ENCODE measurements at places on chromosomes 12 and 14.

DNA sequence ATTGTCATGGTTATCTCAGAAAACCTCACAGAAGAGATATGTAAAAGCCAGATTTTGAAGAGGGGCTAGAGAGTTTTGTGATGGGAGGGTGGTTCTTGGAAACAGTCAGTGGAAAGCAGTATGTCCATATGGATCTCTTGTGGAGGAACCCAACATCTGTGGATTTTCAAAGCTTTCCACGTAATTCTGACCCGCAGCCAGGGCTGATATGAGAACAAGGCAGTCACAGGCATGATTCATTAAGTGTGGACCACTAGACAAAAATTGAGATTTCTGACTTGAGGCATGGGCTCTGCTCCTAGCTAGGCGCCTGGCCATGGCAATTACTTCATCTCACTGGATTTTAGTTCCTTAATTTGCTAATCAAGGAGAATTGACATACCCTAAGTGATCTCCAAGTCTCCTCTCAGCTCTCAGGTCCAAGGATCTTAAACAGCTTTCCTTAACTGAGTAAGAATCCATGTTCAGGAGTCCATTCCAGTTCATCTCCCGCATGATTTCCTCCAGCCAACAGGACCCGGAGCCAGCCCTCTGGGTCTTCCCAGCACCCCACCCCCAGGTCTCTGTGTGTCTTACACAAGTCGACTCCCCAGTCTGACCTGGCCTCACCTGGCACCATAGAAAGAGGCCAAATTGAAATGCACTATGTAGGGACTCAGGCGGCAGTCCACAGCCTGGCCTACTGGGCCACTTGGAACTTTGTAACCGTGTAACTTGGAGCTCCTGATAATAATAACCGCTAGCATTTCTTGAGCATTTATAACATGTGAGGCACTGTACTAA lies 176.3 kb upstream of the PARP11 start:
- no peak for DNase-seq

- no peak for DNase-seq
These were observed 903.9 kb upstream of the FOXG1 start for GRCh38 chr14:27862684-27863083.

DNA sequence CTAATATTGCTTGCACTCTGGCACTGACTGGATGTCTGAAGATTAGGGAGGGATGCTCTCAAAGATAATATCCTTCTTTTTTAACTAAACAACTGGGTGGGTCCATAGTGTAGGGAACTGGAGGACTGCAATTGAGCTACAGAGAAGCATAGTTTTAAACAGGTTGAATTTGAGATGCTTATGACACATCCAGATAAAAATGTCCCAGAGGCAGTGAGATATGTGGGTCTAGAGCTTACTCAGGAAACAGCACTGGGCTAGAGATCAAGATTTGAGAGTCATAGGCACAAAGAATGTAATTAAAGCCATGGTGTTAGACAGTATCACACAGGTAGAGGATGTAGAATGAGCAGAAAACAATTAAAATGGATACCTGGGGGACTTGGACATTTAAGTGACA lies 198.4 kb downstream of the NELL2 start:
- no peak for DNase-seq

GRCh38 chr14:105605464-105606304 lies 79.3 kb downstream of the TMEM121 start:
- no peak for DNase-seq

DNA sequence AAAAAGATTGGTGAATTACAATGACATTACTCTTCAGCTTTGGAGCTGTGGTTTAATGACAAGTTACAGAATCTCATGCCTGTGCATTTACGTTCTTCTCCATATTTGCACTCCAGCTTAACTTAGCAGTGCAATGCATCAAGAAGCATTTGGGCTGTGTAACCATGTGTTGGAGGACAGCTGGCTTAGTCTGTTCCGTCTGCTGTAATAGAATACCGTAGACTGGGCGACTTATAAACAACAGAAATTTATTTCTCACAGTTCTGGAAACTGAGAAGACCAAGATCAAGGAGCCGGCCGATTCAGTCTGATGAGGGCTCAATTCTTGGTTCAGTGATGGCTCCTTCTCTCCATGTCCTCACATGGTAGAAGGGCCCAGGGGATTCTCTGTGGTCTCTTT lies 943.5 kb downstream of the BCL11B start:
- DNase-seq, result no peak

DNA sequence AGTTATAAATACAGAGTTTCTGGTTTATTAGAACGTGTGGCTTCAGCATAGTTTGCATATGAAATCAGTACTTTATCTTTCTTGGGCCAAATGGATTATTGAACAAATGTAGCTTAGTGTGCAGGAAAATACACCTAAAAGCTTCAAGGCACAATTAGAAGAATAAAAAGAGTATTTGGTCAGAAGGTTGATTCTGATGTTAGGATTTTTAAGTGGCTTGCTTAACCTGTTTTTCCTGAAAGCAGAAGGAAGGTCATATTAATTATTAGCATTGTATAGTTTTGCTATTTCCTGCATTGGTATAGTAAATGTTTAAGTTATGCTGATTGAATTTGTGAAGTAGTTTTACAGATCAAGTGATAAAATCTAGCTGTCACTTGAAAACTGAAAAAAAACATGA lies 31.0 kb upstream of the GNS start:
- no peak for DNase-seq

DNA sequence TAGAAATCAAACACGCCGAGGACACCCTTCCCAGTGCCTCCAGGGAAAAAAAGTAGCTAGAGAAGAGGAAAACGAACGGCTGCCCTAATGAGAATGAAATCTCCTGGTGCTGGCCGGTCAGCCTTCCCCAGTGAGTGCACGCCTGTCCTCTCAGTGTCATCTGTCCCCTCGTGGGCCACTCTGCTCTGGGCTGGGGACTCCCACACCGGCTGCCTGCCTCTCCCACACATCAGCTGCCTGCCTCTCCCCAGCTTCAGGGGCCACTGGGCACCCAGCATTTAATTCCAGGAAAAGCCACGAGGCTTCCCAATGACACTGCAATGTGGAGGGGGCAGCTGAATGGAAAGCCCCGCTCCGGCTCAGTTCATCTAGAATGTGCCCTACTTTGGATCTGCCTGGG lies 59.0 kb downstream of the CCDC85C start:
- DNase-seq, result no peak

- DNase-seq, result no peak
These were observed 14.9 kb downstream of the TBX5 start for GRCh38 chr12:114391088-114391487.

- DNase-seq, result no peak
These were observed 104.6 kb downstream of the EGLN3 start for GRCh38 chr14:33846100-33846824.

Data from activated gamma-delta T cell treated with Interleukin-2 at 50 U/mL for 16 hours (primary cell).